ENCODE measurements at places on chromosomes 12 and 14. TPM values are rescaled to one million over a fixed set of nuclear protein-coding genes. Genes with fewer than 3 reads are reported as not detected.

GLI1 gene
- total RNA-seq: 5.6 TPM

CPNE8 gene
- 10.1 TPM for total RNA-seq

FOXN4 gene
- total RNA-seq: 0.03 TPM

HOXC9 gene
- total RNA-seq: 11.0 TPM

GLIPR1L1 gene
- not detected for total RNA-seq

All from A549 treated with Hydrocortisone at 1 μM for 4 hours (cell line).